CMK (cell line): ENCODE measurements at places on chromosomes 7 and 10.

DNA sequence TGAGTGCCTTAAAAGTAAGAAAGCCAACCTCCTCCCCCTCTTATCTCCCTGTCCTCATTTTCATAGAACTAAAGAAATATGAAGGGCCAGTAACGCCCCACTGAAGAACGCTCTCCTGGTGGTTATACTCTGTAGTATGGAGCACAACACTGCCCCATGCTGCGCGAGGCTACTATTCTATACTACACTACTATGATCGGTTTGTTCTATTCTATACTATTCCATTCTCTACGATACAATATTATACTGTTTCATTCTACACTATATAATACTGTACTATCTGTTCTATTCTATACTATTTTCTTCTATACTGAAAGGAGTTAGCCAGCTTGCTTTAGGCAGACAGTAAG is 34.8 kb downstream of the DIP2C start:
- DNase-seq, result no peak

GRCh38 chr7:23685731-23686130 is 5.7 kb downstream of the FAM221A start:
- DNase-seq, result no peak

DNA sequence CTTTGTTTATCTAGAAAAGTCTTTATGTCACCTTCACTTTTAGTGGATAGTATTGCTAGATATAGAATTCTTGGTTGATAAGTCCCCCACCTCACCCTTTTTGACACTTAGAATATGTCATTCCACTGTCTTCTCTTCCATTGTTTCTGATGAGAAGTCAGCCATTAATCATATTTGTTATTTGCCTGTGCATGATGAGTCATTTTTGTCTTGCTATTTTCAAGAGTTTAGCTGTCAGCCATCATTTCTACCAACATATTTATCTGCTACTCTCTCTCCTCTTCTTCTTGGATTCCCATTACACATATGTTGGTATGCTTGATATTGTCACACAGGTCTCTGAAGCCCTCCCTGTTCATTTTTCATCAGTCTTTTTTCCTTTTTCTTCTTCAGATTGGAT is 160.8 kb upstream of the TCF7L2 start:
- no peak for DNase-seq

DNA sequence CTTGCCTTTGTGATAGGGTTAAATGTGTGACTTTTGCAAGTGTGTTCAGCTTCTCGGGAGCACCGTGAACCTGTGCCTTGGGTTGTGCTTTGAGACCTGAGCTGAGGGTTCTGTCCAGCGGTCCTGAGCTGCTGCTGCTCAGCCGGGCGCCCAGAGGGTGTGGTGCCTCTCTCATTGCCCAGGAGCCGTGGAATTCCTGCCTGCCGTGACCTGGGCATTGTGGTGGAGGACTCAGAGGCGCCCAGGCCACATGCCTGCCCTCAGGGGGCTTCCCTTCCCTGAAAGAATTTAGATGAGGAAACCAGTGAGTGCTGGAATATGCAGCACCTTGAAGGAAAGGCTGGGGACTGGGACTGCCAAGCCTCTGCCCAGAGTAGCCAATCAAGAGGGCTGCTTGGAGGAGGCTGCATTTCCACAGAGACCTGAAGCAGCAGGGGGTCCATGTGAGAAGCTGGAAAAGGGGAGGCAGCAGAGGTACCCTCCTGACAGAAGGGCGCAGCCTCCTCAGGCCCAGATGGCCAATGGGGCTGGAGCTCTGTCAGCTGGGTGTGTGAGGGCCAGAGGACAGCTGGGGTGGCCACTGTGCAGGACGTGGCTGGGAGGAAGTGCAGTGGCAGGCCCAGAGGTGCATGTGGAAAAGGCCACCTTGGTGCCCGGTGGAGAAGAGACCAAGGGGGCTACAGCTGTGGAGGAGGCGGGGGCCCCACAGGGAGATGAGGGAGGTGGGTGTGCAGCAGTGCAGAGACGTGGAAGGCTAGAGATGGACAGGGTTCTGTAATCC is 107.3 kb downstream of the NKX6-2 start:
- DNase-seq, result no peak

GRCh38 chr7:158248816-158249215 is 338.8 kb downstream of the PTPRN2 start:
- no peak for DNase-seq

DNA sequence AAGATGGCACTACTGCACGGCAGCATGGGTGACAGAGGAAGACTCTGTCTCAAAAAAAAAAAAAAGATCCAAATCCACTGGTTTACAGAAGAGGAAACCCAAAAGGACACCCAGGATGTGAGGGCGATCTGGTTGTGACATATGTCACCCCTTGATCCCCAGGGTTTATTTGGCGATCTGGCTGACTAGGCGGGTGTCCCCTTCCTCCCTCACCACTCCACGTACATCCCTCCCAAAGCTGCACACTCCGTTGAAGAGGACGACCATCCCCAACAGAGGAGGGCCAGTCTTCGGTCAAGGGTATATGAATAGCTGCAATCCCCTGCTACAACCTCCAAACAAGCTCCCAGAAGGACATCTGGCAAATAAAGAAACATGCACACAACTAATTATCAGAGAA is 111.6 kb downstream of the HTR5A start:
- DNase-seq, result no peak

GRCh38 chr7:99833289-99833877 is 5.6 kb downstream of the CYP3A43 start:
- DNase-seq, result peak; percentile 30

DNA sequence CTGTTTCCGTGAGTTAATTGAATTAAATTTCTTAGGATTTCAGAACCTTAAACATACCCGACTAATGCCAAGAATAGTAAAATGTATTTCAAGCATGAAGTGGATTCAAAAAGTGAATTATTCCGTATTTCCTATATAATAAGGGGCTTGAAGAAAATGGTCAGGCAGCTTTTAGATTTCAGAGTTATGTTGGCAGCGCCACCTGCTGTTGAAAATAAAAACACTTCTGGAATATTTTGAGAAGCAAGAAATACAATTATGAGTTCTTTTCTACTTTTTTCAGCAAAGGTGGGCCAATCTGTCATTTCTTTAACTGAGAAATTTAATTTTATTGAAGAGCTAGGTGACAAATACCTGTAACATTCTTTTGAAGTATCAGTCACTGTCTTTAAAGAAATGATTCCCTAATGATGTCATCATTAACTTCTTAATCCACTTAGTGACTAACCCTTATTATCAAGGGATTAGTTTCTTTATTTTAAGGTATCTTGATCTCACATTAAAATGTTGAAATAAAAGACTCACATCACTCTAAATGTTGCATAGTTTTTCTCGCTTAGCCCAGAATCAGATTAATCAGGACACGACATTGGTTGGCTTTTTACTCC is 36.6 kb upstream of the AGR3 start:
- DNase-seq, result no peak

GRCh38 chr10:11557513-11557912 is 53.9 kb downstream of the USP6NL start:
- DNase-seq, result no peak

DNA sequence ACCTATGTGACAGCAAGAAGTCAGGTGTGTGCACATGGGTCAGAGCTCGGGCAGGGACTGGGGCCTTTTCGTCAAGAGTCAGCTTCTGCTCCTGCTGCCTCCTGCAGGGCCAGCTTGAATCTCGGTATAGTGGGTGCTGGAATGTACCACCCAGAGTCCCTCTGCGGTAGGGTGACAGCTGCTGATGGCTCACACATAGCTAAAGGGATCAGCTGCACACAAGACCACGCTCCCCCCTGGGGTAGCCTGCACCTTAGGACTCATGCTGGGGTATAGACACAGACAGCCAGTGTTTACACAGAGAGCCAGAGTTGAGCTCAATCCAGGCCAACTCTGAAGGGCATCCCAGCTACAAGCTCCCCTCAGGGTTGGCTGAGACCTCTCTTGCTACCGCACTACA is 14.0 kb upstream of the COL13A1 start:
- no peak for DNase-seq
